DMS79 treated with DMSO at 0.1 percent for 48 hours (cell line): ENCODE measurements at places on chromosomes 2 and 18.

GRCh38 chr2:46002947-46003346, 294.3 kb upstream of the EPAS1 start:
- no peak for DNase-seq

GRCh38 chr2:10413991-10414451, 34.1 kb downstream of the ODC1 start:
- peak; percentile 65 for DNase-seq

DNA sequence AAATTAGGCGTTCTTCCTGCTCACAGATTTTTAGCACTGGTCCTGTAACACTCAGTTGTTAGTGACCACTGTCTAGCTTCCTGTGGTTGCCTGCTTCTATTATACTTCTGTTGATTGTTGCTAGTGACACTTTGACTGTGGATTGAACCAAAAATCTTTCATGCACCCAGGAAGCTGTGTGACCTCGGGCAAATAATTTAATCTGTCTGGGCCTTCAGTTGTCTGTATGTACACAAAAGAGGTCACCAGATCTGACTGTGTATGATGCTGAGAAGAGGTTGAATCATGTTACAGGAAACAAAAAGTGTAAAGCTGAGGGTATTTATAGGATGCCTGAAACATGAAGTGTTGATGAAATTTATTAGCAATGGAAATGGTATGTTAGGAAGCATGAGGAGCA, 12.7 kb downstream of the ICOS start:
- no peak for DNase-seq

DNA sequence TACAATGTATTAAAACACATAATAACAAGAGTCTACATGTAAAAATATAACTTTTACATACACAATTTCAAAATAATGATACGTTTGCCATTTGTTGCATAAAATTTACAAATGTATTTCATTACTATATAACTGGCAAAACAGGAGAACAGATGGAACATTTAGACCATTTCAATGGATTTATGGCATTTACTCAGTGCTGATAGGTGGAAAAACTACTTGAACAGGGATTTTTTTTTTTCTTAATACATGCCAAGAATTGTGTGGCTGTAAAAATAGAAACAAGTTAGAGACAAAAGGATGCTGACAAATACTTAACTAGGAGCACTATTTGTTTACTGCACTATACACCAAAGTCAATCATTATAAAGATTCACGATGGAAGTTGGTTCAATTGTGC, 266.8 kb upstream of the CCDC68 start:
- no peak for DNase-seq

DNA sequence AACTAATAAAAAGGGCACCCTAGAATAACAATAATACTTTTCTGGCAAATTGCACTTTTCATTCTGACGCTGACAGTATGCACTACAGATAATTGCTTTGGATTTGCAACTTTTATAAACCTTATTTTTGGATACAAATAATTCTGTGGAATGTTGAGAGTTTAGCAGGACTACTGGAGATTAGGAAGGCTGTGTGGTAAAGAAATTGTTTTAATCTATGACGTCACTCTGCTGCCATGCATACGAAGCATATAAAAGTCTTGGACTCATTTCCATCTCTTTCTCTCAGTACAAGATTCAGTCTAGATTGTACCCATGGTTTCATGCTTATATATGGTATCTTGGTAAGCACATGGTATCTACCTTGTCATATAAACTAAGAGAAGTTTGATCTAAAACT, 28.1 kb upstream of the ZCCHC2 start:
- no peak for DNase-seq

DNA sequence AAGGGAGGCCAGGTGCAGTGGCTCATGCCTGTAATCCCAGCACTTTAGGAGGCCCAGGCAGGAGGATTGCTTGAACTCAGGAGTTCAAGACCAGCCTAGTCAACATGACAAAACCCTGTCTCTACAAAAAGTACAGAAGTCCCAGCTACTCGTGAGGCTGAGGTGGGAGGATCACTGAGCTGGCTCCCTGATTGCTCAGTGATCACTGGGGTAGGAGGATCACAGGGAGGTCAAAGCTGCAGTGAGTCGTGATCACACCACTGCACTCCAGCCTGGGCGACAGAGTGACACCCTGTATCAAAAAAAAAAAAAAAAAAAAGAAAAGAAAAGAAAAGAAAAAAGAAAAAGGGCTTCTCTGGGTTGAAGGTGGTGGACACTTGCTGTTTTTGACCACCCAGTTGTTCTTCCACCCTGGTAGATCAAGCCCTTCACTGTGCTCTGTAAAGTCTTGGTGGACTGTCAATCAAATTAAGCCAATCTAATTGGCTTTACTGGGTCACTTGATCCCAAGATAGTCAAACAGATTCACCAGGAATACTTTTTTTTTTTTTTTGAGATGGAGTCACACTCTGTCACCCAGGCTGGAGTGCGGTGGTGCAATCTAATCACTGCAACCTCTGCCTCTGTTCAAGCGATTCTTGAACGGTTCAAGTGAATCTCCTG, 191.6 kb downstream of the AGPS start:
- DNase-seq: no peak

GRCh38 chr2:68779595-68779994, 45.0 kb downstream of the ARHGAP25 start:
- DNase-seq: no peak

- DNase-seq: no peak
Observed at GRCh38 chr2:144325086-144325485, 194.8 kb downstream of the ZEB2 start.

- no peak for DNase-seq
Observed at GRCh38 chr2:218125626-218126080, at the start of gene CXCR2. Gene CXCR2, plus strand, starts transcription at chr2:218126028. Its CDS starts 8,774 bp downstream, at chr2:218134802.

GRCh38 chr2:226971770-226972169, 135.9 kb downstream of the RHBDD1 start:
- no peak for DNase-seq

GRCh38 chr18:27473318-27473717, 288.2 kb upstream of the CHST9 start:
- DNase-seq: no peak

DNA sequence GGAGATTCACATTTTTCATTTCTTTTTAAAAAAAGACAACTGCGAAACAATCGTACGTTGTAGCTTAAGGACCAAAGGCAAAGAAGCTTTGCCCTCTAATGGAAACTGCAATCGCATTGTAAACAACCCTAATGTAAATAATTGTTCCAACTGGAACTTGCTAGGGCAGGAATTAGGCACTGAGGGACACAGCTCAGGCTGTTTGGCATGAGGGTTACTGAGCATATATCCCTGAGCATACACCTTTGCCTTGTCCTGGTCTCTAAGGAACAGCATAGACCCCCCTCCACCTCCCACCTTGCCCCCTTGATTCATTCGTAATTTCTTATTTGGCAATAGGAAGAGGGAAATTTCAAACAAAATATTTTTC, 396.4 kb downstream of the LNPK start:
- DNase-seq: no peak

- no peak for DNase-seq
Observed at GRCh38 chr2:230666885-230667712, 45.5 kb upstream of the CAB39 start.

DNA sequence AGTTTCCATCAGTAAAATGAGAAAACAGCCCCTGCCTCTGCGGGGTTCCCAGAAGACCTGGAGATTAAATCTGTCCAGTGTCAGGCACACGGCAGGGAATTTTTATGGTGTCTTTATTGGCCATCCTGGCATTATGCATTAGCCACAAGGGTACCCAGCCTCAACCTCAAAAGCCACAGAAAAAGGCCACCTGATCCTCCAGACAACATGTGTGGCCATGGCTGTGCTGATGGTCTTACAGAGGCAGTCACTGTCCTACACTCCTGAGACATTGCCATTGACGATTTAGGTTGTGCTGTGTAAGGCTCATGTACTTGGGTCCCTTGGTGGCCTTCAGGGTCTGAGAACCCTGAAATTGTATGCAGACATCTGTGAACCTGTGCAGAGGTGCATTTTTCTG, 115.6 kb downstream of the SMAD7 start:
- DNase-seq: no peak
